Substantia nigra (tissue), 51 donors: ENCODE measurements at places on chromosomes 16 and 17.

GRCh38 chr17:82096709-82097183 lies 1.3 kb downstream of the FASN start:
- DNase-seq, result no peak

DNA sequence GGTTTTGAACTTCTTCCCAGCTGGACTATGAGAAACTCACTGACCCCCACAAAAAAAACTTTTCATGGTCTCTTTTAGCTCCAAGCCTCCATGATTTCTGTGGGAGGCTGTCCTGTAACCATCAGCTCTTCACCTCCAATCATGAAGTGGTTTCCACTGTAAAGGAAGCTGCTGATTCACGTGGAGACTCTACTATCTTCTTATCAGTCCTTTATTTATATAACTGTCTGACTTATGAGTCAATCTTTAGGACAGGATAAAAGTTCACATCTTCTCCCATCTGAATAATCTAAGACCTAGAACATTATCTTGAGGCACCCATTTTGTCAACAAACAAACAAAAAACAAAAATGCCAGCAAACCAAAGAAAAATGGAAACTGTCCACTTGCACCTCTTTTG lies 409.9 kb downstream of the SLC39A11 start:
- no peak for DNase-seq

GRCh38 chr16:55568207-55568606 lies 1.7 kb downstream of the CAPNS2 start:
- no peak for DNase-seq

DNA sequence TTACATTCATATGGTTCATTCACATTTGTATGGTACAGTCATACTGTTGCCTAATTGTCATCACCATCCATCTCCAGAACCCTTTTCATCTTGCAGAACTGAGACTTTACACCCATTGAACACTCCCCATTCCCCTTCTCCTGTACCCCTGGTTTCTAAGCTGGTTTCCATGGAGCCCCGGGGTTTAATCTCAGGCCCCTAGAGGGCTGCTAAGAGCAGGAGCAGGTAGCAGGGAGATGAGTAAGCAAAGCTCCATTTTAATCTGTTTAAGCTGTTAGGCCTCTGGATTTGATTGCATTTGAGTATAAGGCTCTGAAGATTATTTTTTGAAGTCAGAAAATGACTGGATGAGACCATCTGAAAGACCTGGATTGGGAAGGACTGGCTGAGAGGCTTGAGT lies 68.5 kb upstream of the RPL38 start:
- DNase-seq, result no peak

GRCh38 chr16:2028620-2029220 lies 2.0 kb downstream of the NHERF2 start:
- no peak for DNase-seq
